NCI-H2171 (cell line): ENCODE measurements at places on chromosomes 6 and 20.

GRCh38 chr20:4412216-4412615 is 309.5 kb upstream of the PRND start:
- no peak for DNase-seq

DNA sequence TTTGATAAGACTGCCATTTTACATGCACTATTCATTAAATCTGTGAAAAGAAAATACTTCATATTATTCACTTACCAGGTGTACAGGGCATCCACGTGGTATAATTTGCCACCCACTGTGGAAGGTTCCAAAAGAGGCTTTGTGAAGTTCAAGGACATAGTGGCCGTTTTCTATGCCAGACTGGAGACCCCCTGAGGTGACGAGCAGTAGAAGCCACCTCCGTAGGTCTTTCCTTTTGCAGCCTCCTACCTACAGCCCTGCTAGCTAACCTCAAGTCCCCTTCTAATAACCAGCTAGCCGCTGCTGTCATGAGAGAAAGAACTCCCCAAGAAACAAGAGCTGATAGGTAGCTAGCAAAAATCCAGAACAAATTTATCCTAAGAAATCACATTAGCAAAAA is 110.5 kb downstream of the ARHGAP18 start:
- no peak for DNase-seq

DNA sequence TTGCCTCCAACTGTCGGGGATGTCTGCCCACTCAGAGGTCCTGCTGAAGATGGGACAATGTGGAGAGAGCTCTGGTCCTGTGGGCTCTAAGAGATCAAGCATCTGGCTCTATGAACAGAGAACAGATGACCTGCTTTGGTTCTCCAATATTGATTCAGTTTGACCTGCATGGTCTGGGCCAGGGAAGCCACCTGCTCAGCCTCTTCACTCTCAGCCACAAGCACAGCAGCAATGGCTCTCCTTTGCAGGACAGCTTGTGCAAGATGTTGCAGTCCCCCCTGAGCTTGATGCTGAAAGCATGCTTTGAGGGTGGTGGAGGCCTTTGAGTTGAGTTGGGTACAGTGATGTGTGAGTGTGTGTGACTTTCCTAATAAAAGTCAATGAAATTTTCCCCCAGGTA is 18.6 kb upstream of the MCM3 start:
- no peak for DNase-seq

DNA sequence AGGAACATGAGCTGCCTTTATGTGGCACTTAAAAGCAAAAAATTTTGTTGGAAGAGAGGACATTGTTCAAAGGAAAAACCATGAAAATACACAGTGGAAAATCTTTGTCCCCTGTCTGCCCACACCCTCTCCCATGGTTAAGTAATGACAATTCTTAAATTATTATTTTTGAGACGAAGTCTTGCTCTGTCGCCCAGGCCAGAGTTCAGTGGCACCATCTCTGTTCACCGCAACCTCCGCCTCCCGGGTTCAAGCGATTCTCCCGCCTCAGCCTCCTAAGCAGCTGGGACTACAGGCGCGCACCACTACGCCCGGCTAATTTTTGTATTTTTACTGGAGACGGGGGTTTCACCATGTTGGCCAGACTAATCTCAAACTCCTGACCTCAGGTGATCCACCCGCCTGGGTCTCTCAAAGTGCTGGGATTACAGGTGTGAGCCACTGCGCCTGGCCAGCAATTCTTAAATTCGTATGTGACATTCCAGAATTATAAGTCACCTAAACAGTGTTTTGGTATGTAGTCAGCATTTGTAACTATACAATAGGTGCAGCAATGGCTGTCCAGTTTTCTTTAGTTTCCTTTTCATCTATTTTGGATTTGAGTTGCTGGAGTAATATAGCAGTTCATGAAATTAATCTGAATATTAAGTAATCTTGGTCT is 636 bp upstream of the SSR1 start:
- DNase-seq, result no peak

- DNase-seq, result no peak
Measured at GRCh38 chr6:137498481-137499190, 4.4 kb upstream of the OLIG3 start.

DNA sequence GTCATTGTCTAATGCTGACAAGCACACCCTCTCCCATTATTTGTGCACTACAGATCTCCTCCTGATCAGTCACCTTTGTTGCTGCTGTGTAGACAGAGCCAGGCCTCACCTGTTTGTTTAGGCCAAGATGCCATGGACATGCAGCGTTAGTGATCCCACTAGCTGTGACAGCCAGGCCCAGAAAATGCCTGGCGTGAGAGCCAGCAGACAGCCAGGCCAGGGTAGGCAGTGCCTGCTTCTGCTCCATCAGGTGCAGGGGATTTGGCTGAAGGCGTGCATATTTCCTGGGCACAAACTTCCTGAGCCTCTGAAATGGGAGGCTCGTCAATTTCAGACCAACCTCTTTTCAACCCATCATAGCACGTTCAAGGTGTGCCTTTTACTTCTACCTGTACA is 27.3 kb downstream of the MANBAL start:
- DNase-seq, result no peak
